ENCODE measurements at places on chromosomes 16 and 17.
A peak's percentile ranks its signal among the peaks of the same experiment; 100 is the strongest.

- no peak for DNase-seq
These were observed 610.7 kb upstream of the C16orf82 start for GRCh38 chr16:26456074-26456473.

- DNase-seq = no peak
These were observed 31.3 kb downstream of the ENGASE start for GRCh38 chr17:79105937-79106336.

DNA sequence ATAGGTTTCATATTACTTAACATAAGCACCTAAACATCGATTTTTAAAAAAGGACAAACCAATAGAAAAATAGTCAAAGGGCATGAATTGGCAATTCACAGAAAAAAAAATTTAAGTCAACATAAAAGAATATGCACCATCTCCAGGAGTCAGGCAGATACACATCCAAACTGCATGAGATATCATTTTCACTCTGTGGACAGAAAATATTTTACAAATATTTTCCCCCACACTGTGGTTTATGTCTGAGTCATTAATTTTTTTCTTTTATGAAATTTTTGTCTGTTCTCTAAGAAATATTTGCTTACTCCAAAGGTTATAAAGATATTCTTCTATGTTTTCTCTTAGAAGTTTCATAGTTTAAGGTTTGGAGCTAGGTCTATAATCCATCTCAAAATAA lies 74.4 kb upstream of the DNAH17 start:
- no peak for DNase-seq

DNA sequence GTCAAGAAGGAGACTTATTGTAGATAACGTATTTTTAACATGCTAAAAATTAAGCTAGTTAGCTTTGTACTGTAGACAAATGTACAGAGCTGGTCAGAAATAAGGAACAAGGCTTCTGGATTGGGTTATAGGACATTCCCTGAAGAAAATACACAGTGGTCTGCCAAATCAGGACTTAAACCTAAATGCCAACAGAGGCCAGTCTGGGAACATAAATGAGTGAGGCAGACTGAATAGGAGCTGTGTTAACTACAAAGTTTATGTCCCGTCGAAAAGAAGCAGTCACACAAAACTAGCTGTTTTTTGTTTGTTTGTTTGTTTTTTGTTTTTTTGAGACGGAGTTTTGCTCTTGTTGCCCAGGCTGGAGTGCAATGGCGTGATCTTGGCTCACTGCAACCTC lies 120.4 kb upstream of the C17orf78 start:
- DNase-seq = no peak

- DNase-seq = peak; percentile 31
These were observed 13.8 kb upstream of the GFAP start for GRCh38 chr17:44928950-44929720.

DNA sequence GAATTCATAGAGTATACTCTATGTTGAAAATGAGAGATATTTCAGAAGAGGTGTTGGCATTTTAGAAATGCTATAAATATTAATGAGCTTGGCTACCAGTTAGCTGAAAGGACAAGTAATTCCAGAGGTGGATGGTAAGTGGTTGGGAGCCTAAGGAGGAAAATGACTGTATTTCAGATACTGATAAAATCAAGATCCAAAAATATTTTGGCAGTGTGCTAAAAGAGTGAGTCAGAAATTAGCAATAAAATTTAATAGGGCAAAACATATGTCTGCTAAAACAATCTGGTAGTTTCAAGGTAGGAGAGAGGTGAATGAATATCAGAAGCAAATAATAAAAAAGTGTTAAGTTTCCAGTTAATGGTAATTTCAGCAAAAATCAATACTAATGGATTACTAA lies 1287.9 kb downstream of the CDH8 start:
- DNase-seq = no peak

GRCh38 chr16:21940570-21940969 lies 12.6 kb upstream of the UQCRC2 start:
- no peak for DNase-seq

GRCh38 chr17:17822189-17822588 lies 14.6 kb downstream of the SREBF1 start:
- DNase-seq = no peak

Data from activated naive CD4-positive, alpha-beta T cell treated with anti-CD3 and anti-CD28 coated beads, Interleukin-2, amount 50 U/mL, for 72 hours (primary cell).